ENCODE measurements at places on chromosomes 5 and 9. TPM values are rescaled to one million over a fixed set of nuclear protein-coding genes. Genes with fewer than 3 reads are reported as not detected.

PCDHGB3 gene
- 2.5 TPM for total RNA-seq

TMEM245 gene
- 12.5 TPM for total RNA-seq

IFNA2 gene
- total RNA-seq = not detected

HAND1 gene
- total RNA-seq = not detected

- DNase-seq = no peak
- H3K4me1 ChIP-seq = no peaks in the 10 kb centered on the region
- H3K27me3 ChIP-seq = no peaks in the 10 kb centered on the region
- no peak overlapping the region for H3K27ac ChIP-seq
Observed at GRCh38 chr9:120107138-120107537, 472.8 kb downstream of the CDK5RAP2 start.

- H3K4me3 ChIP-seq = peak overlapping the region; percentile 95
- no peaks in the 10 kb centered on the region for H3K27me3 ChIP-seq
- H3K36me3 ChIP-seq = peaks cover 53% of the 10 kb centered on the region
- H3K4me1 ChIP-seq = peaks cover 36% of the 10 kb centered on the region
- DNase-seq = no peak
- no peak overlapping the region for H3K27ac ChIP-seq
Observed at GRCh38 chr5:31530541-31531265, 1.2 kb downstream of the DROSHA start.

GRCh38 chr9:70119786-70120185, 76.1 kb downstream of the MAMDC2 start:
- no peak overlapping the region for H3K4me3 ChIP-seq
- peak overlapping the region; percentile 58 for H3K27ac ChIP-seq
- H3K4me1 ChIP-seq = peaks cover 3% of the 10 kb centered on the region
- no peaks in the 10 kb centered on the region for H3K36me3 ChIP-seq

GRCh38 chr5:23483090-23483489, 24.3 kb upstream of the PRDM9 start:
- no peak overlapping the region for H3K27ac ChIP-seq
- H3K36me3 ChIP-seq = no peaks in the 10 kb centered on the region
- H3K27me3 ChIP-seq = no peaks in the 10 kb centered on the region
- no peaks in the 10 kb centered on the region for H3K4me1 ChIP-seq

DNA sequence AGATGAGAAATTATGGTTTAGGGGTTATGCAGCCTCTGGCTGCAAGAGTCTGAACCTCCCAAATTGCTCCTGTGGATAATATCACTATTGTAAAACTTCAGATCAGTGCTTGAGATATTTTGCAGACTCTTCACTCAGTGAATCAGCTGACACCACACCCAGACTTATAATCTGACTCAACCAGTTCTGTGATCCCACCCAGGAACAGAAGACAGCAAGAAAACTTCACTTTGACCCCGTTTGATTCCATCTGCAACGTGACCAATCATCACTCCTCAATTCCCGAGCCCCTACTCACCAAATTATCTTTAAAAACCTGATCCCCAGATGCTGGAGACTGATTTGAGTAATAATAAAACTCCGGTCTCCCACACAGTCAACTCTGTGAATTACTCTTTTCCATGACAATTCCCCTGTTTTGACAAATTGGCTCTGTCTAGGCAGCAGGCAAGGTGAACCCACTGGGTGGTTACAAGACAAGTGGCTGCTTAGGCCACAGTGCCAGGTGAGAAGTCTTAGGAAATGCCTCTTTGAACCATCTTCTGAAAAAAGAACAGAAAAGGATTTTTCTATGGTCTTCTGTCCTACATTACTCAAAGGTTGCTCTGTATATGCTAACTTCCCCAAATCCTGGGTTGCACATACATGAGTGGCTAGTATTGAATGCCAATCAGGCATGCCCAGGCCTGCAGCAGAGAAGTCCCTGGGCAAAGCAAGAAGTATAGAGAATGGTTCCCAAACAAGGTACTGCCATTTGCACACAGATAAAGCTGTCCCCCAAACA, 588.0 kb downstream of the PRELID2 start:
- no peak overlapping the region for H3K4me3 ChIP-seq
- no peaks in the 10 kb centered on the region for H3K27me3 ChIP-seq
- H3K36me3 ChIP-seq = no peaks in the 10 kb centered on the region
- no peak for DNase-seq
- peak overlapping the region; percentile 28 for H3K27ac ChIP-seq

All from esophagus squamous epithelium (tissue), 5 donors.